RWPE2 (cell line): ENCODE measurements at places on chromosomes 11 and 22.

- no peak for DNase-seq
Observed at GRCh38 chr22:27122574-27122973, 465.2 kb downstream of the MIAT start.

DNA sequence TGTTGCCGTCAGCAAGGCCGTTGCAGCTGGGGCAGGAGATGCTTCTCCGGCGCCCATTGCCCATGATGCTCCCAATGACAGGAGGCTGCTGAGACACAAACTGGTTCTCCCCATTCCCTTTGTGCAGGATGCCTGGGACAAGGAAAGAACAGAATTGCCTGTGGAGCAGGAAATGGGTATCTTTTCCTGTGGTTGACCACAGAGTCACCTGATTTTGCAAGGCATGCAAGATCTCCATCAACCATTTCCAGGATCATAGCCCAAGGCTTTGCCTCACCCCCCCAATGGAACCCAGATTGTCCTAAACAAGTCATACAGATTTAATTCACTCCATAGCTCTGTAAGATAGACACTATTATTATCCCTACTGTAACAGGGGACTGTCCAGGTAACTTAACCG is 148.1 kb upstream of the NARS2 start:
- DNase-seq = no peak

DNA sequence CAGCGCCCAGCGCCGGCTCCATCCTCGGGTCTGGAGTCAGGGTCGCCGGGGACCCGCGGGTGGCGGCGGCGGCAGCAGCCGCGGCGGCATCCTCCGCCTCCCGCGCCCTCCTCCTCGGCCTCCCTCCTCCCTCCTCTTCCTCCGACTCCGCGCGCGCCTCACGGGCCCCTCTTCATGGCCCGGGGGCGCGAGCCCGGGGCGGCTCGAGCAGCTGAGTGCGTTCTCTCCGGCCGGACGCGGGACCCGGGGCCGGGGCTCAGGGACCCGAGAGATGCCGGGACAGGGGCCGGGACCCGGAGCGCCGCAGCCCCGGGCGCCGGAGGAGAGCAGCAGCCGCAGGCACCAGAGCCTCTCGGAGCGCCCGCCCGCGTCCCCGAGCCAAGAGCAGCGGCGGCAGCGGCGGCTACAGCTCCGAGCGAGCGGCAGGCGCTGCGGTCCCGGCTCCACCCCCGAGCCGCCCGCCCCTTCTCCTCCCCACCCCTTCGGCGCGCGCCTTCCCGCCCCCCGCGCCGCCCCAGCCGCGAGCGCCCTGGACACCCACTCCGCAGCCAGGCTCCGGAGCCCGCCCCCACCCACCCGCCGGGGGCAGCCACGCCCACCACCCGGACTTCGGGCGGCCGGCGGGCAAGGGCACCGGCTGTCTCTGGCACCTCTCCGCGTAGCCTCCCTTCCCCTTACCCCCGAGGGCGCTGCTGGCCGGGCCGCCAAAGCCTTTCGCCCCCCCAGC is at the start of gene CHST1:
Gene CHST1, minus strand, starts transcription at position 417 of the 727 bp plus-strand sequence. CDS start 14,699 bp downstream, outside the sequence.
- DNase-seq = no peak

DNA sequence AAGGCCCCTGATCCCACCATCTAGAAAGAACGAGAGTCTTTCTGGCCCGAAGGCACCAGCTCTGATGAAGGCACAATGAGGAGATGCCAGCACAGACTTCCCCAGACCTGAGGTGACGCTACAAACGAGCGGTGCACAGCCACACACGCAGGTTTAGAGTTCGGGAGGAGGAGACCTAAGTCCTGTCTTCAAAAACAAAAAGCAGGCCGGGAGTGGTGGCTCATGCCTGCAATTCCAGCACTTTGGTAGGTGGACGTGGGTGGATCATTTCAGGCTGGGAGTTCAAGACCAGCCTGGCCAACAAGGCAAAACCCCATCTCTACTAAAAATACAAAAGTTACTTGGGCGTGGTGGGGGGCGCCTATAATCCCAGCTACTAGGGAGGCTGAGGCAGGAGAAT is 9.5 kb downstream of the LTO1 start:
- no peak for DNase-seq

DNA sequence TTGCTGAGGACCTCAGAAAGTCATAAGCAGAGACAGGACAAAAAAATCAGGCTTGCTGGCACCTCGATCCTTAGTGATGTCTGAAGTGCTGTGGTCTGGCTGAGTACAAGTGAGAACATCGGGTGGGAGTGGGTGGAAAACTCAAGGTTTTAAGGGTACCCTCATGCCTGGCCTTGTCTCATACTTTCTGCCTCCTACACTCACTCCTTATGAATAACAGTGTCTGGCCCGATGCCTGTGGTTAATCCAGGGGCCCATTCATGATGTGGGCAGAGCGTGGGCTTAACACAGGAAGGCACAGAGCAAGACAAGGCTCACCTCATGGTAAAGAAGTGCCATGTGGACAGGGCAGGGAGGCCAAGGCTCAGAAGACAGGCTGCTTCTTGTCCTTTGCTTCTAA is 11.0 kb upstream of the UCP3 start:
- DNase-seq = no peak

- DNase-seq = peak; percentile 89
Observed at GRCh38 chr11:67022341-67022933, 497 bp upstream of the SYT12 start.

DNA sequence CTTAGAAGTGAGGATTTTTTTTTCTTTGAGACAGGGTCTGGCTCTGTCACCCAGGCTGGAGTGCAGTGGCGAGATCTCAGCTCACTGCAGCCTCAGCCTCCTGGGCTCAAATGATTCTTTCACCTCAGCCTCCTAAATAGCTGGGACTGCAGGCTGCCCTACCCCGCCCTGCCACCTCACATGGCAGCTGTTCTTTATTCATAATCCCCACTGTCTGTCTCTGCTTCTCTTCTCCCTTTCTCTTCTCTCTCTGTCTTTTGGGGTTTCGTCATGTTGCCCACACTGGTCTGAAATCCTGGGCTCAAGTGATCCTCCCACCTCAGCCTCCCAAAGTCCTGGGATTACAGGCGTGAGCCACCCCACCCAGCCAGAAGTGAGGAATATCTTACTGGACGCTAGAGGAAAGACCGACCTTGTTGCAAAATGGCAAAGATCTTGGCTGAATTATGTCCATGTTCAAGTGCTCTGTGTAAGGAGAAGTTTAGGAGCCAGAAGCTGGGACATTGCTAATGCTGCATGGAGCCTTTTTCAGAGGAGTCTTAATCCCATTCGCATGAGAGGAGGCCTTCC is 21.9 kb downstream of the KRTAP5-5 start:
- DNase-seq = no peak

DNA sequence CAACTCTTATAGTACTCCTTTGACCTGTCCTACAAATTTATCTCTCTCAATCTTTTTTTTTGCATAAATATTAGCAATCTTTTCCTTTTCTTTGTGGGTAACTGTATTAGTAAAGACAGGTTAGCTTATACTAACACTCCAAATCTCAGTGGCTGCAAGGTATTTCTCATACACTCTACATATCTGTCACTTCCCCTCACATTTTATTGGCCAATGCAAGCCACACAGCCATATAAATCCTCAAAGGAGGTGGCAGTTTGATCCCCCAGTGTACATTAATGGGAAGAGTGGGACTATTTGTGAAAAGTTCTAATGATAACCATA is 42.6 kb upstream of the EED start:
- no peak for DNase-seq

DNA sequence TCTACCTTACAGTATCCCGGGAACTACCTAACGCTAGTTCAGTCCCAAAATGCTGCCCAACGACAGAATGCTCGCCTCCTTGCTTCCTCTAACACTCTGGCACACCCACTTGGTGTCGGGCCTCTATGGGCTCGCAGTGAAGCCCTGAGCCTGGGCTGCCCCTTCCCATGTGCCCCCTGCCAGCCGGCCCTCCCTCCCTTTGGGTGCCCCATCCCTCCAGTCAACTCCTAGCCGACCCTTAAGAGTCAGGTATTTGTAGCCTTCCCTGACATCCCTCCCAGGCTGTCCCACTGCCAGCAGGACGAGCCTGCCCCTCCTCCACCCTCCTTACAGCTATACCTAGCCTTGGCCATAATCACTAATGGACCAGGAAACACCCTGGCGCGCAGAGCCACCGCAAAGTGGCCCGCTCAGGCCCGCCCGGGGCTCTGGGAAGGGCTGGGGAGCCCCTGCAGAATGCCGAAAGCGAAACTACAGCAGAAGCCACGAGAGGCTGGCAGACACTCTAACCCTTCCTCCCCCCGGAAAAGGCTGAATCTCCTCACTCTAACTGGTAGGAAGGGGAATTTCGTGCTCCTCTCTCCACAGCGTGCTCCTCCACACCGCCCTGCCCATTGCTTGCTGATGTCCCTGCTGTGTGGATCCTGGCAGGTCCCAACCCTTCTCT is 8.2 kb downstream of the CBX7 start:
- DNase-seq = no peak

DNA sequence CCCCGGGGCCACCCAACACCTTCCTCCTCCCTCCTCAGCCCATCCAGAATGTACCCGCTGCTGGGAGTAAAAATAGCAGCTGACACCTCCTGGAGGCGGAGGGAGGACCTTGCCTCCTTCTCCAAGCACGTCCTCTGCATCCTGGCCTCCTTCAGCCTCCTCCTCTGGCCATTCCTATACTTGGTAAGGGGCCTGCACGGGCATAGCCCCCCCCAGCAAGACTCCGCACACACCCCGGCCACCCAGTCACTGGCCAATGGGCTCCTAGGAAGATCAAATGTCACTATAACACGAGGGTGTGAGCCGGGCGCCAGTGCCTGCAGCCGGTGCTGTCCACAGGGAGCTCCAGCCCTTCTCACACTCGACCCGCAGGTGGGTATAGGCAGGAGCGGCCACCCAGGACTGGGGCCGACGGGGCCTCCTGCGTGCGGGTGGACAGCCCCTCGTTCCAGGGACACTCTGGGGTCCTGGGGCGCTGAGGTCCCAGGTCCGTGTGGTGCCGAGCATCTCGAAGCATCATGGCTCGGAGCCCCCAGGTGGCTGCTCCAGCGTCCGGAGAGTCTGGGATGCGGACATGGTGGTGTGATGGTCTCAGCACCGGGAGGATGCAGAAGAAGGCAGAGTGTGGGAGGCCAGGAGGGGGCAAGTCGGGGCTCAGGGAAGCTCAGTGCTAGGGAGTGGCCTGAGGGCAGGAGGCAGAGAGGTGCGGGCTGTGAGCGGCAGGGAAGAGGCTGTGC is at the start of gene TNNT3:
Gene TNNT3, plus strand, starts transcription at position 313 of the 737 bp plus-strand sequence. CDS start 3,172 bp downstream, outside the sequence.
- peak; percentile 51 for DNase-seq

DNA sequence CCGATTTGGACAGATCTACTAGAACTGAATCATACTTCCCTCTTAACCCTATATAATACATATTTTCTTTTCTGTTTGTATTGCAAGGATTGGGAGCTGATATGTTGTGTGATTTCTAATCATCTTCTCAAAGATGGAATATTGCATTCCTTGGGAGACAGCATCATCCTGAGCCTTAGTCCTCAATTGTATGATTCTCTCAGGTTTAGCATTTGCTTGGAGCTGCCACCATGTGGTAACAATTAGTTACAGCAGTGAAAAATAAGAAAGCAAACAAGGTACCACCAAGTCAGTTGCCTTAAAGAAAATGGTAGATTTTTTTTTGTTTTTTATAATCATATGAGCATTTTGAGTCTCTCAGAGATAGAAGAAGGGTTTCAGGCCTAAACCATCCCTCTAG is 11.9 kb downstream of the SNX19 start:
- no peak for DNase-seq

GRCh38 chr11:121797496-121797895 is 318.5 kb downstream of the BLID start:
- DNase-seq = no peak

DNA sequence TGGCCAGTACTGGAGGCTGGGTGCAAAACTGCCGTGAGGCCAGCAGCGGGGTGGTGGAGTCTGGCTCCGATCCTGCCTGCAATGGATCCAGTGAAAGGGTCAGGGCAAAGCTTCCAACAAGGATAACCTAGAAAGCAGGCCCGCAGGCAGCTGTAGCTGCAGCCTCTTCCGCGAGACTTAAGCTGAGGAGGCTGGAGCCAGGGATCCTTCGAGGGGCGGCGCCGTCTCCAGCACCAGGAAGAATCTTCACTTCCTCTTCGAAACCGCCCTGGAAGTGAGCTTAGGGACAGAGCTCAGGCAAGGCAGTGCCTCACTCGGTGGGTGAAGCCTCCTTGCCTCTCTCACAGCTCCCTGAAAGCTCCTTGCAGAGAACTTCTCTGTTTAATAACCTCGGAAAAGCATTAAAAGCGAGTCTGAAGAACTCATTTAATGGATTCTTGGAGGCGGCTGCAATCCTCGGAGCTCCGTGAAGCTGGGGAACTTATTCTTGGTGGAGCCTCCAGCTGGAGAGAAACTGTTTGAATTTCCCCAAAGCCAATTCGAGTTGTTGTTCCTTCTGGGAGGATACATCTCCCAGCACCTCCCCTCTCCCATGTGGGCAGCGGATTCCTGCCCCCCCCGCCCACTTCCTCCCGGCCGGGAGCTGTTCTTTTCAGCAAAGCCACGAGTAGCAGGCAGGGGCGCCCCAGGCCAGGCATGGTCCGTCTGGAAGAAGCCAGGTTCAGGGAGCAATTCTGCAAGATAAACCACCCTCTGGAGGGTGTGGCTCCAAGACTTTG is 169.9 kb downstream of the CTTN start:
- DNase-seq = peak; percentile 30

GRCh38 chr22:33049119-33049729 is 9.0 kb downstream of the SYN3 start:
- no peak for DNase-seq

DNA sequence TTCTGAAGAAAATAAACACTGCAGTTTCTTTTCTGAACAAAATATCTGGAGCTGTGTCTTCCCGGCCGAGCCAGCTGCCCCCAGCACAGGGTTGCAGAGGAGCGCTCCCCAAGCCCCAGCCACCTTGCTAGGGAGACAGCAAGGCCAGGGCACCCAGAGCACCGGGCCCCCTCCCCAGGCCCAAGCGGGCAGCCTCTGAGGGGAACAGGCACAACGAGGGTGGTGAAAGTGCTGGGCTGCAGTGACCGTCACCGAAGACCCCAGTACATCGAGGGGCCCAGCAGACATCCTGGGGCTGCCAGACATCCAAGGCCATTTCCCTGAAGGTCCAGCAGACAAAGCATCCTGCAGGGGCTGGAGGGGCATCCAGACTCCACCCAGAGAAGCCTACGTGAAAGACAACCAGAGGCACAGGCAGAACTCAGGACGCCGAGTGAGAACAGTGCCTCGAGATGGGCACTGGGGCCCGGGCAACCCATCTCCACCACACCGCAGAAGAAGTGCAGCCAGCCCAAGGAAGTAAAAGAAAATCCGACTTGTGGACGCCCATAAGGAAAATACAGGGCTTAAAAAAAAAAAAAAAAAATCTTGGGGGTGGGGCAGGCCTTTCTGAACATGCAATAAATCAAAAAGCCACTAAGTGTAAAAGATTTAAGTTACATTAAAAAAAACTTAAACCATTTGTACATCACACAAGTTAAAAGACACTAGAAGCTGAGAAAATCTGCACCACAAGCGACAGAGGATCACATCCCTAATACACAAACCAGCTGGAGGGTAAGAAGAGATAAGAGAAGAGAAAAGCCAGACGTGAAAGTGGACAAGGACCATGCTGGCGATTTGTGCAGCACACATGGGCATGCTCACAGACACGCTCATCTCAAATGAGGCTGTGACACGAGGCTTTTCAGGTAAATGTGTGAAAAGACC is 36.0 kb upstream of the COMT start:
- no peak for DNase-seq
